Inflammatory macrophage treated with lipopolysaccharide for 1 hour (primary cell): ENCODE measurements at places on chromosomes 1 and 21.

DNA sequence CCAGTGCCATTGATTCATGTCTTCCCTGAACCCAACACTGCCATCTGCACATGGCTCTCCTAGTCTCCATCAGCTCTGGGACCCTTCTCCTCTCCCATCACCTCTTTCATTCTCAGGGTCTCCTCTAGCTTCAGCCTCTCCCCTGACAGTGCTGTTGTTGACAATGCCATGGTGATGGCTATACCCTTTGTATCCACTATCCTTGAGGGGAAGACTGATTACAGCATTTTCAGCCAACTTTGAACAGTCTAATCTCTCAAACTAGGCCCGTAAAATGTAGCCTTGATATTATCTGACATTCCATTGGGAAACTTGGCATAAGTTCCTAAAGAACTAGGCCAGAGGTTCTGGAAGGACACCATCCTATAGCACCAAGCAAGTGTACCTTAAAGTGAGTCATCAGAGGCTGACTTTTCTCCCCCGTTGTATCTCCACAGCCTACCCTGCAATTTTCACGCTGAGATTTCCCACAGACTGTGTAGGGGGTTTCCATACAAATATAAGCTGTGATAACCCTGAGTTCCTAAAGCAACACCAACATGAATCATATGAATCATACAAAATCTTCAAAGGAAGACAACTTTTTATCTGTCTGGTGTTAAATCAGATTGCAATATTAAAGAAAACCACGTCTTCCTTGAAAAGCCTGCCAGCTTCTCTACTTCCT lies 5.8 kb downstream of the HAO2 start:
- no peak for DNase-seq

DNA sequence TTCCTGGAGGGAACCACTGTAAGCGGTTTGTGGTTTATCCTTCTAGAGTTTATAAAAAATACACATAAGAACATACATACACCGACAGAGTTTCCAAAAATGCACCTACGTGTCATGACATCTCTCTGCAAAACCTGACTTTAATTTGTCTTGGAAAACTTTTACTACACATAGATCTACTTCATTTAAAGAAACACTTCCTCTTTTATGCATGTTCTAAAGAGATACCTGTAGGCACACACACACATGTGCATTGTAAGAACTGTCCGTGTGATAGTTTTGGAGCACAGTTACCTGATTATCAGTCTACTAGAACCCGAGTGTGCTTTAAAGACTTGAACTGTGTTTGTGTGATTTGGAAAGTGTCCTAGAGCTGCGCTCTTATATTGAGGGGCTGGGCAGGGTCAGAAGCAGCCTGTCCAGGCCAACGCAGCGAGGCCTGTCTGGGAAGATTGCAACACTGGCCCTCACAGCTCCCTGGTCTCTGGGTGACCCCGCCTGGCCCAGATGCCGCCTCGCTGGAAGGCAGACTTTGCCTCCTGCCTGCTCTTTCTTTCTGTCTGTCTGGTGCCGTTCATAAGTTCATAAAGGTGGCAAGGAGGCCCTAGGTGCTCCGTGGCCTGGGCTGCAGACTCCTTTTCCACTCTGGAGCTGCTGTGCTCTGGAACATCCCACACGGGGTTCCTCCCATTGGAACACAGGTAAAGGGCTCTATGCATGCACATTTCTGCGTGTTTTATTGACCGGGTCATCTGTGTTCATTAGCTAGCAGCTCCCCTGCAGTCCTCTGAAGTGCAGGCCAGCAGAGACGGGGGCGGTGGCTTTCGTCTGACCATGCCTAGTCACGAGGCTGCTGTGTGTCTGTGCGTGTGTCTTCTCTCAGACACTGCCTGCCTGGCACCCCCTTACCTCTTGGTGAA lies 46.3 kb downstream of the AGPAT3 start:
- DNase-seq = no peak

DNA sequence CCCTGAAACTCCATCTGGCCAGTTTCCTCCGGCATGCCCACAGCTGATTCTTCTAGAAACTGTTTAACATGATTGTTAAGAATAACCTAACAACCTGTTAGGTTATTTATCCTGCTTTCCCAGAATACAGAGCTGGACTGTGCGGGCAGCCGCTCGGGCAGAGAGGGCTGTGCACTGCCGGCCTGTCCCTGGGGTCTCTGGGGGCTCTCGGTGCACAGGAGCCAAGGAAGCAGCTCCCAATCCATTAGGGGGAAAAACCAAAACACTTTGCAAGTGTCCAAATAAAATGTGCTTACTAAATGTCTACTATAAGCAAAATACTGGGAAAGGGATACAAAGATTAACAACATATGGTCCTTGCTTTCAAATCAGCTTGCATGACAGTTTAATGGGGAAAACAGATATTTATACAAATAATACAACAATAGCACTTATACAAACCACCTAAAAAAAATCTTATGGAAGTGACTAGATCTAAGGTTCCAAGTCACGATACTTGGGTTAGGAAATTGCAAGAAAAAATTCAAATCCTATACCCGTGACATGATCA lies 50.7 kb downstream of the HLCS start:
- no peak for DNase-seq

GRCh38 chr1:45883658-45884057 lies 80.2 kb downstream of the MAST2 start:
- DNase-seq = no peak

DNA sequence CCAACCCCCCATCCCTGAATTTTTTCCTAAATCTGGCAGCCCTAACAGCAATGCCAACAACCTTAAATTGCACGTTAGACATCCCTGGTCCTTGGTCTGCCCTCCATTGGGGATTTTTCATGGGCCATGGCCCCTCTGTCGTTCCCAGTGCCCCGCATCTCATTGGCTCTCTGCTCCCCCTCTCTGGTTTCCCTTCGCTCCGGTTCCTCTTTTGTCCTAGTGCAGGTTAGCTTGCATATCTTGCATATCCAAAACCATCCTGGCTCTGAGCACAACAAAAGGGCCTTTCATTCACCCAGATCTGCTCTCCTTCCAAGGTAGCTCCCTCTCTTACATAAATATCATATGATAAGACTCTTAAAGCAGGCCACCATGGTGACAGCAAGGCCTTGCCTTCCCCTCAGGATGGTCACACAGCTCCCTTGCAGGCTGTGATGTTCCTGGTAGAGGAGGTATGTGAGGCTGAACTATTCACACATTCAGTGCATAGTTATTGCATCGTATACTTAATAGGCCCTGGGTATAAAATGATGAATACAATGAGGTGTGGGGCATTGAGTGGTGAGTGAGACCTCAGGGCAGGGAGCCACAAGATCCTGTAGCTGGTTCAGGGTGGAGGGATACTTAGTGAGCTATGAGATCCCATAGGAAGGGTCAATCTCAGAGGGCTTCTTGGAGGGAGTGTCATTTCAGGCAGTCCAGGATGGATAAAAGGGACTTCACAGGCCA lies 45.2 kb downstream of the TENT5C start:
- DNase-seq = no peak

- DNase-seq = peak; percentile 32
These were observed 8.9 kb upstream of the PTPRF start for GRCh38 chr1:43521756-43522155.
